ENCODE measurements at places on chromosomes 4 and X.

- DNase-seq: no peak
These were observed 174.1 kb downstream of the RBMX2 start for GRCh38 chrX:130575831-130576389.

GRCh38 chr4:137226221-137226620, 306.1 kb downstream of the PCDH18 start:
- no peak for DNase-seq

DNA sequence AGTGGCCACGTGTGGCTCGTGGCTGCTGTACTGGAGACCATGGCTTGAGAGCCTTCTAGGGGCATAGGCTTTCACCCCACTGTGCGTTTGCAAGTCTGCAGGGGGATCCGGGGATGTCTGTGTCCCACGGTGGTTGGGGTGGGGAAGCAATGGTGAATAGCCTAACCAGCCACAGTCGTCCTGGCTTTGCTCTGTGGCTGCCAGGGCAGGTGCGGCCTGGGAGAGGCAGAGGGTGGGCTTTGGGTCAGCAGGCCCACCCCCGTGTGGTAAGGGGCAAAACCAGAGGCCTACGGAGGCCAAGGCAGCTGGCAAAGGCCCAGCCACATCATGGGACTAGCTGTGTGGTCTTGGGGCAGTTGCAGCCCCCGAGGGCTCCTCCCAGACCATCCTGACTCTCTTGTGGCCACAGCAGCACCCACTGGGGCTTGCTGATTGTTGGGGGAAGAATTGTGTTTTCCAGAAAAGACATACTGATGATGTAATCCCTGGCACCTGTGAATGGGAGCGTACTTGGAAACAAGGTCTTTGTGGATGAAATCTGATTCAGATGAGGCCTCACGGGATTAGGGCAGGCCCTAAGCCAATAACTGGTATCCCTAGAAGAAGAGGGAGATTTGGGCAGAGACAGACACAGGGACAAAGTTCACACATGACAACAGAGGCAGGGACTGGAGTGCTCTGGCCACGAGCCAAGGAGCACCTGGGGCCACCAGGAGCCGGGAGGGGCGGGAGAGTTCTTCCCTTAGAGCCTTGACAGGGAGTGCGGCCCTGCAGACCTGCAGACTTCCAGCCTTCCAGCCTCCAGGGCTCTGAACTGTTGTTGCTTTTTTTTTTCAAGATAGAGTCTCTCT, 2.9 kb downstream of the CPZ start:
- no peak for DNase-seq

DNA sequence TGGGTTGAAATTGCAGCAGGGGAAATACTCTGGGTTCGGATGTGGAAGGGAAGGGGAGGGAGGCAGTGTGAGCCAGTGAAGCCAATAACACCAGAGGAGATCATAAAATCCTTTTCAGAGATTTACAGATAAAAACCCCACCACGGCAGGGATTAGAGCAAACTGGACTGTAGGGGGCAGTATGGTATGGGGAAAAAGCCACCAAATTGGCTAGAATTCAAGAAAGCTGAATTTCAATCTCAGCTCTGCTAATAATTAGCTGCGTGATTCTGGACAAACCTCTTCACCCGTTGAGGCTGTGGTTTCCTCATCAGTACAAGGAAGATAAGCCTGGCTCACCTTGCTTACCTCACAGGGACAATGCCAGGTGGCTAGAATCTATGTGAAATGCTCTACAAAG, 108.1 kb downstream of the ATG4A start:
- DNase-seq: no peak

- DNase-seq: no peak
These were observed 28.3 kb downstream of the SEPTIN11 start for GRCh38 chr4:76977736-76978350.

GRCh38 chrX:11540532-11541377, 125.0 kb downstream of the ARHGAP6 start:
- no peak for DNase-seq

- no peak for DNase-seq
These were observed 61.8 kb downstream of the NEIL3 start for GRCh38 chr4:177371461-177371860.

GRCh38 chr4:95107635-95108034, 349.9 kb downstream of the BMPR1B start:
- no peak for DNase-seq

- DNase-seq: no peak
These were observed 66.5 kb downstream of the FAM9B start for GRCh38 chrX:8967461-8967860.

- no peak for DNase-seq
These were observed 590.0 kb downstream of the FSTL5 start for GRCh38 chr4:161573836-161574235.

DNA sequence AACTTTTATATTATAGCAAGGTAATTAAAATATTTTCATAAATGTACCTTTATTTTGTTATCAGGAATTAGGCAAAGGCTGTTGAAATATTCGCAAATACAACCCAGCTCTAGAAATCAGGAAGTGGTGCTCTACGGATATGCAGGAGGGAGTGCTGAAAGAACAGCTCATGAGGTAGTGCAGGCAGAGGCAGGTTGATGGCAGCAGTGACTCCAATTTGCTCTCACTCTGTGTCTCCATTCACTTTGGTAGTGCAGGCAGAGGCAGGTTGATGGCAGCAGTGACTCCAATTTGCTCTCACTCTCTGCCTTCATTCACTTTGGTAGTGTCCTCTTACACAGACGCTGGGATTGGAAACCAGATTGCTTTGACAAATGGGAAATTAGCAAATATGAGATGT, 277.9 kb downstream of the TRIML1 start:
- no peak for DNase-seq

- no peak for DNase-seq
These were observed 51.5 kb downstream of the TSPAN5 start for GRCh38 chr4:98606894-98607293.

DNA sequence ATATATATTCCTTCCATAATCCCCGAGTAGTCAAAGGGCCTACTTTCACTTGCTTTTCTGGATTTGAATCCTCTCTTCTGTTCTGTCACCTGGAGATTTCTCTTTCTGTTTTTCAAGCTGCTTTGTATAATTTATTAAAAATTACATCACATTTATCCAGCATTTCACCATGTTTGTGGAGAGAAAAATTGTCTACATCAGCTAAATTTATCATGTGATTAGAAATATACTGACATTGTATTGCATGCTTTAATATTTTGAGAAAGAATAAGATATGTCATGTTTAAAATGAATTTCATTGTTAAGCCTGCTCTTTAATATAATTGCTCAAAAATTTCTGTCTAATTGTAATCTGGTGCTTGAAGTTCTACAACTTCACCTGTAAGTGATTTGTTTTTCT, 323.1 kb upstream of the DKK2 start:
- DNase-seq: no peak

DNA sequence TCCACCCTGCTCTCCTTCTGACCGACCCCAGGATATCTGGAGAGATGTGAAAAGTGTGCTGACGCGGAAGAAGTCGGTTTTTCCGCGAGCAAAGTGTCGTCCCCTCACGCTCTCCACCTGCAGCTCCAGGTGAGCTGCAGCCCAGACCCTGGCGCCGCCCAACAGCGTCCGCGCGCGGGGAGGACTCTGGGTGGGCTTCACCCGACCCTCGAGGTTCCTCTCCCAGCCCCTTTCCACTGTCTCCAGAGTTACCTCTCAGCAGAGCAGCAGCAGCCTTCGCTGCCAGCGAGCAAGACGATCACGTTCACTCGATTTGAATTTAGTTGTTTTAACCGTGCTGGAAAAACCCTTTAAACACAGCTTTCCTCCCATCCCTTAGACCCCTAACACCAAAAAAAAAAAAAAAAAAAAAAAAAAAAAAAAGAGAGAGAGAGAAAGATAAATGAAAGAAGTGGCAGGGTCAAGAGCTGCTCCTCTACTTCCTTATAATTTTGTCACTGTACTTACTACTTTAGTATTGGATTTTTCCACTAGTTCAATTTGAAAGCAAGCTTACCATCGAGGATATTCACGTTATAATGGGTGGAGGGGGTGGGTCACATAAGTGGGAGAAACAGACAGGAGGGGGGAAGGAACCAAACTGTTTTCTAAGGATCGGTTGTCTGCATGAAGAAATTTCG, 758 bp upstream of the NR3C2 start:
- no peak for DNase-seq

- no peak for DNase-seq
These were observed 554.4 kb downstream of the TRAM1L1 start for GRCh38 chr4:116531026-116531425.

DNA sequence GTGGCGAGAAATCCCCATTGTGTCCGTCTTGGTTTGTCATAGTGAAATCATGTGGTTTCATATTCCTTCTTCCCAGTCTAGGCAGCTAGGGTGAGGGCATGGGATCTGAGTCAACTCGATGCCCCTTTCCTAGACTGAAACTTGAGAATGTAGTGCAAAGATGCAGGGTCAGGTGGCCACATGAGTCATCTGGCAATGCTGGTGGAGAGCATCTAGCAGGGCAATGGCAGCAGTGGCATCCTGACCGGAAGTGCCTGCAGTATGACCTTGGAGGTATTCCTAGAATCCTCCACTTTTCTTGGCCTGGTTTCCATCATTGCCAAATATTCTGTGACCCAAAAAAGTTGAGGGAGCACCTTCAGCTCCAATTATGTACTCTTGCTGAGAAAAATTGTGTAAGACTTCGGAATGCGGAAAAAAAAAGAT, 39.1 kb upstream of the TMEM184C start:
- no peak for DNase-seq

GRCh38 chrX:19883878-19884277, 3.5 kb downstream of the SH3KBP1 start:
- DNase-seq: no peak

DNA sequence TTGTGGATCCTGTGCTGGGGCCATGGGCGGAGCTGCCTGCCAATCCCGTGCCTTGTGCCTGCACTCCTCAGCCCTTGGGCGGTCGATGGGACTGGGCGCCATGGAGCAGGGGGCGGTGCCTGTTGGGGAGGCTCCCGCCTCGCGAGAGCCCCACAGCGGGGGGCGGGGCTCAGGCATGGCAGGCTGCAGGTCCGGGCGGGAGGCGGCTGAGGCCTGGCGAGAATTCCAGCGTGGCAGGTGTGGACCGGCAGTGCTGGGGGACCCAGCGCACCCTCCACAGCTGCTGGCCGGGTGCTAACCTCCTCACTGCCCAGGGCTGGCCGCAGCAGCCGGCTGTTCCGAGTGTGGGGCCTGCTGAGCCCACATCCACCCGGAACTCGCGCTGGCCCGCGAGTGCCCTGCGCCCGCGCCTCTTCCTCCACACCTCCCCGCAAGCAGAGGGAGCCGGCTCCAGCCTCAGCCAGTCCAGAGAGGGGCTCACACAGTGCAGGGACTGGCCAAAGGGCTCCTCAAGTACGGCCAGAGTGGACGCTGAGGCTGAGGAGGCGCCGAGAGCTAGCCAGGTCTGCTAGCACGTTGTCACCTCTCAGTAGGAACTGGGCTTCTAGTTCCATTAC, 85.9 kb downstream of the GBA3 start:
- no peak for DNase-seq

GRCh38 chr4:122542411-122543236, 78.2 kb downstream of the IL21 start:
- no peak for DNase-seq

GRCh38 chrX:53312946-53313727, 31.8 kb upstream of the IQSEC2 start:
- DNase-seq: no peak

- no peak for DNase-seq
These were observed 211.2 kb upstream of the KIT start for GRCh38 chr4:54446581-54446980.

DNA sequence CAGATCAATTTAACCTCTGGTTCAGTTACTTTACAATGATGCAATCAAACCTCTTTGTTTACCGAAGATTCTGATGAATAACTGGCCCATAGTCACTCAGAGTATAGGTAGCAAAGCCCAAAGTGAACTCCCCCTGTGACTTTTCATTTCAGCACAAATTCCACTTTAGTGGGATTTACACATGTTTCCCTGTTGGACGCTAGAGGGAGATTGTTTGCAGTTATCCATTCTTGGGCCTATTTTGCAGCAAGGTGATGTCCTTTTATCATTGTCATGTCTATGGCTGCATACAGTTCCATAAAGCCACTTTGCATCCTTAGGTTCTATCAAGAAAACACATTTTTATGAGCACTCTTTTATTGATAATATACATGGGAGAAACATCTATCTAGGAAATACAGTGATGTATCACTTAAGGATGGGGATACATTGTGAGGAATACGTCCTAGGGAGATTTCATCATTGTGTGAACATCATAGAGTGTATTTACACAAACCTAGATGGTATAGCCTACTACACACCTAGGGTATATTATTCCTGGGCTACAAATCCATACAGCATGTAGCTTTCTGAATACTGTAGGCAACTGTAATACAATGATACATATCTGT, 14.5 kb upstream of the DKK2 start:
- DNase-seq: no peak

GRCh38 chr4:55214172-55214571, 88.8 kb upstream of the KDR start:
- DNase-seq: peak; percentile 53

DNA sequence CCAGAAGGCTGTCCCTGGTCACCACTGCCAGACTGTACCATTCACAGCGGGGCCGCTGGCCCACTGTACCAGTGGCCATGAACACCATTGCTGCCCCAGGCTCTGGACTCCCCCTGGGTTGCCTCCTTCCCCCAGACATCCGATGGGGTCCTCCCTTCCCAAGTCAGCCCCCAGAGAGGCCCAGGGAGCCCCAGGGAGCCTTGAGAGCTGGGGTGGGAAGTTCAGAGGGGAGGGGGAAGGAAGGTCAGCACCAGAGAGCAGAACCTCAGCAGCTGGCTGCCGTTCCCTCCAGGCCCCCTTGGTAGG, 441 bp upstream of the ARHGAP4 start:
- DNase-seq: no peak

DNA sequence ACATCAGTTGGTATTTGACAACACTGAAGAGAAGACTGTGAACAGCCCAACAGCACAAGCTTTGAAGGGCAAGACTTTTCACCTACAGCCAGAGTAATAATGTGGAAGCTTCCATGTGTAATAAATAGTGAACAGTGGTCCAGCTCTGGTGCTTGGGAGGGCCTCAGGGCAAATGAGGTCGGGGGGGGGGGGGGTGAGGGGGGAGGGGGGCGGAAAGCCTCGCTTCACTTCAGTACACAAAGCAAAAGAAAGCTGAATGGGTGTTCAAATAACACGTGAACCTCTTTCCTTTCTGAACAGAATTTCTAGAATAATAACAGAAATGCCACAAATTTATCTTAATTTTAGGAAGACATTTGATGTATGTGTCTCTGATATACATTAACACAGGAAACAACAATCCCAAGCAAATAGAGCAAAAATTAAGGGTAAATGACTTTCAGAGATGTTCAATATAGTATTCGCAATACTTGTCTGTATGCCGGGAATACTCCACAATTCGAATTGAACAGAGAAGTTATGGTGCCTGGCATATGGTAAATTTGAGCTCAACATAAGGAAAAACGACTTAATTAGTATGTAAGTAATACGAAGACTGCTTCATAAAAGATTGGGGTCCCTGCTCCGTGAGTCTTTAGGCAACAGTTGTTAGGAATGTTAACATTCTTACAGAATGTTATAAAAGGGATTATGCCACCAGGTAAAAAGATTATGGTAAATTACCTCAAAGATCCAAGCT, 92.6 kb downstream of the FRYL start:
- no peak for DNase-seq

GRCh38 chr4:42489095-42489494, 91.8 kb downstream of the SHISA3 start:
- DNase-seq: no peak
